ENCODE measurements at places on chromosomes 11 and 22. TPM values are rescaled to one million over a fixed set of nuclear protein-coding genes. Genes with fewer than 3 reads are reported as not detected.
A peak's percentile ranks its signal among the peaks of the same experiment; 100 is the strongest.

GRCh38 chr11:35717520-35717919 is 54.9 kb downstream of the TRIM44 start:
- no peaks in the 10 kb centered on the region for H3K27me3 ChIP-seq
- peaks cover 38% of the 10 kb centered on the region for H3K4me1 ChIP-seq
- H3K27ac ChIP-seq = no peak overlapping the region
- no peak overlapping the region for H3K4me3 ChIP-seq

- no peak overlapping the region for H3K27ac ChIP-seq
- H3K36me3 ChIP-seq = no peaks in the 10 kb centered on the region
- DNase-seq = no peak
- no peak overlapping the region for H3K4me3 ChIP-seq
Measured at GRCh38 chr11:101264306-101264705, 134.7 kb upstream of the PGR start.

DNA sequence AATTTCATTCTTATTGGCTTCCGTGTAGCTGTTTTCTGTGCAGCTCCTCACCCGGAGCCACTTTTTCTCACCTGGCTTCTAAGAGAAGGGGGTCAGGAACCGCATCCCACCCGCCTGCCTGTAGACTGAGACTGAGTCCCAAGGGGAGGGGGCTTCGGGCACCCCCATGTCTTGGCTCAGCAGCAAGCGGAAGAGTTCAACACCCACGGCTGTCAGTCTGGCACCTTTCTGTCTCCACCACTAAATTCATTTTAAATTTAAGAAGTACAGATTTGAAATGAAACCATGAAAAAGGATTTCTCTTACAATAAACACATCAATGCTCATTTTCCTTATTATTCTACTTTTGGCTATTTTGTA is 66.7 kb downstream of the EFCAB6 start:
- no peak overlapping the region for H3K4me3 ChIP-seq
- H3K27ac ChIP-seq = no peak overlapping the region
- no peaks in the 10 kb centered on the region for H3K4me1 ChIP-seq
- H3K36me3 ChIP-seq = no peaks in the 10 kb centered on the region

DNA sequence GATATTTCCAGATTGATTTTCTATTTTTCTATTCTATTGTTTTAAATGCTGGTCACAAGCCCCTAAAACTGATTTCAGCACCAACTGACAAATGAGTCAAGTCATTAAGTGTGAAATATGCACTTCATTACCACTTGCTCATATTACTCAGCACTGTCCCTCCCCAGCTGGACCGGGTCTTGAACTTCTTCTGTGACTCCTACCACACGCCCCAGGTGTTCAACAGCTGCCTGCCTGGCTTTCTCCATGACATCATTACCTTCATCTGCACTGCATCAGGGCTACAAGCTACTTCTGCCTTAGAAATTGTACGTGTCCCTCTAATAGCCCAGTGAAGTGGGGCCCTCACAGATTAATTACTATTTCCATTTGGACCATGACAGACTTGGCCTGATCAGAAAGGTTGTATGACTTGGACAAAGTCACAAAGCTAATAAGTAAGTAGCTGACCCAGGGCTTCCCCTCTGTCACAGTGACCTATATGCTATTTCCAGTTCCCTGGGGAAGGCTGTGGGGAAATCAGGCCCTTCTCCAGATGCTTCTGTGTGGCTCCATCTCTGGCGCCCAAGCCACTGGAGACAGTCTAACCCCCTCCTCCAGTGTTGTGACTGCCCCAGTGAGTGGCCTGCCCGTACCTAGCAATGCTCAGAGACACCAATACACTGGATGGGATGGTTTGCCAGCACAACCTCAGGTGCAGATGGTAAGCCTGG is 18.1 kb downstream of the TBC1D10A start:
- H3K27me3 ChIP-seq = no peaks in the 10 kb centered on the region
- H3K36me3 ChIP-seq = peaks cover 3% of the 10 kb centered on the region
- DNase-seq = peak; percentile 58
- H3K4me3 ChIP-seq = no peak overlapping the region
- H3K4me1 ChIP-seq = peaks cover 94% of the 10 kb centered on the region

GRCh38 chr11:7239877-7240276 is 11.8 kb upstream of the SYT9 start:
- peaks cover 12% of the 10 kb centered on the region for H3K27me3 ChIP-seq
- H3K4me3 ChIP-seq = no peak overlapping the region
- DNase-seq = no peak
- H3K4me1 ChIP-seq = no peaks in the 10 kb centered on the region
- no peak overlapping the region for H3K27ac ChIP-seq

DNA sequence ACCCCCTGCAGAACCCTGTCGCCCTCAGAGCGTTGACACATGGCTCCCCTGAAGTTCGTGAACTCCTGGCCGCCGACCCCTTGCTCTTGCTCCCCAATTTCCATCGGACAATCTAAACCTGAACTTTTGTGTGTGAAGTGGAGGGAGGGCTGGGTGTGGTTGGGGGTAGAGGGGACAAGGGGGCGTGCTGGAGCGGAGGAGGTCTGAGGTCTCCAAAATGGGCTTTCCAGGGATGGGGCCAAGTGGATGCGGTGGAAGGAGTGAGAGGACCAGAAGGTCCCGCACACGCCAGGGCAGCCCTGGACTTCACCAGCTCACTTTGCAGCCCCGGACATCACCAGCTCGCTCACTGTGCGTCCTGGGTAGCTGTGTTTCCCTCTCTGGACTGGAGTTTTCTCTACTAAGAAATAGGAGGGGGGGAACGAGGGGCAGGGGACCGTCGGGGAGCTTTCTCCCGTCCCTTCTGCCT is 18.6 kb downstream of the CREB3L1 start:
- no peaks in the 10 kb centered on the region for H3K36me3 ChIP-seq
- no peak overlapping the region for H3K27ac ChIP-seq
- peaks cover 7% of the 10 kb centered on the region for H3K4me1 ChIP-seq
- DNase-seq = no peak

DNA sequence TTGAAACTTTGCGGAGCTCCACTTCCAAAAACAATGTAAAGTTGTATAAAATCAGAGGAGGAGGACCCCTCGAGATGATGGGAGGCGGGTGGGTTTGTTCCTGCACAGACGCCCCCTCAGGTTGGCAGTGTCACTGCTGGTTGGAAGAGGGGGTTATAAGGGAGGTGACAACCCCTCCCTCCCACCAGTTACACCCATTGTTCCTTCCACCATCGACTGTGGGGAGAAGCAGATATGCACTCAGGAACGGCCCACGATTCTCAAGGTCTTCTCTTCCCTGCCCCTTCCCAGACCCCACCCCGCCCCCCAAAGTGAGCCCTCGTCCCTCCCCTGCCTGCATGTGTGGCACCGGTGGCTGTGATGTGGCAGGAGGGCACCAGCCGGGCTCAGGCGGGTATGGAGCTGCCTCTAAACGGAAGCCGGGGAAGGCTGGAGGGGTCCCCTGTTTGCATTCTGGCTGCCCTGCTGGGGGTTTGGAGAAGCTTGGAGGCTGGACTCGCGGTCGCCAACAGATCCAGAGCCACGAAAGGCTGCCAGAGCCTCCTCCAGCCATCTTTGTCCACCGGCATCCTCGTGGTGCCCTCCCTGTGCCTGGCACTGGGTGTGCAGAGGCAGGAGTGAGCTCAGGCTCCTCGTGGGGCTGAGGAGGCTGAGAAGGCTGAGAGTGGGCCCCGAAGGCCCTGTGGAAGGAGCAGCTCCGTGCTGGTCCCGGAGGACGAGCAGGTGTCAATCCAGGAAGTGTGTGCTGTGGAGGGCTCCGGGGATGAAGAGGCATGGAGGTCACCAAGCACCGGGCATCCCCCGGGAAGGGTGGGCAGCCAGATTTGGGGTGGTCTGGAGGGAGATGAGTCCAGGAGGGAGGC is 778 bp downstream of the KDELR3 start:
- H3K36me3 ChIP-seq = no peaks in the 10 kb centered on the region
- peak overlapping the region; percentile 49 for H3K4me3 ChIP-seq
- H3K27ac ChIP-seq = no peak overlapping the region
- peaks cover 22% of the 10 kb centered on the region for H3K27me3 ChIP-seq

DNA sequence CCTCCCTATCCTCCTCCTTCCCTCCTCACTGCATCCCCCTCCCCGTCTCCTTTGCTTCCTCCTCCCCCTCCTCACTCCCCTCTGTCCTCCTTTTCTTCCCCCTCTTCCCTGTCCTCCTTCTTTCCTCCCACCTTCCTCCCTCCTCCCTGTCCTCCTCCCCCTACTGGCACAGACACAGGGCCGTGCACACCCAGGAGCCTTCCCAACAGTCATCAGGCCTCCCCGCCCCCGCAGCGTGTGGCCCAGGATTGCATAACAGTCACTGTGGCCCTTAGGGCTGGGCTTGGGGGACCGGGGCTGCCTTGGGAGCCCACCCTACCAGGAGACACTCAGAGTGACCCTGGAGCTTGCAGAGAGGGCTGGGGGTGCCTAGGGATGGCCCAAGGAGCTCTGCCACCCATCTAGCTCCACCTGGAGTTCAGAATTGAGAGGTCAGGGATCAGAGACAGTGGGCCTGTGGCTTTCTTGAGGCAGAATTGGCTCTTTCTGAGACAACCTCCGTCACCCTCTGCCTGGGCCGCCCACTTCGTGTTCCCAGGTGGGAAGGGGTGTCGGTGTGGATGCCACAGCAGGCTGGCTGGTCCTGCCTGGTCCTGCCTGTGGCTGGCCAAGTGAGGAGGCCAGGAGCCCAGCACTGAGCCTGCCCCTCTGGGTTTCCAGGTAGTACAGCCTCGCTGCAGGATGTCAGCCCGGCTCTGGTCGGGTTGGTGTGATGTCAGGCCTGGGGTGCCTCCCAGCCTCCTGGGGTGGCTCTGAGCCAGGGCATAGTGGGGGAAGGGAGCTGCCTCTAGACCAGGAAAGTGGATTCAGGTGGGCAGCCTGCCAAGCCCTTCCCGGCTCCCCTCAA is 1.6 kb downstream of the SPI1 start:
- peaks cover 9% of the 10 kb centered on the region for H3K4me1 ChIP-seq
- H3K27ac ChIP-seq = no peak overlapping the region
- no peak for DNase-seq
- H3K27me3 ChIP-seq = no peaks in the 10 kb centered on the region
- H3K4me3 ChIP-seq = no peak overlapping the region
- H3K36me3 ChIP-seq = no peaks in the 10 kb centered on the region

- no peak overlapping the region for H3K4me3 ChIP-seq
- H3K27ac ChIP-seq = no peak overlapping the region
- DNase-seq = no peak
- no peaks in the 10 kb centered on the region for H3K4me1 ChIP-seq
- no peaks in the 10 kb centered on the region for H3K27me3 ChIP-seq
Measured at GRCh38 chr11:77214557-77214956, 86.5 kb downstream of the MYO7A start.

DNA sequence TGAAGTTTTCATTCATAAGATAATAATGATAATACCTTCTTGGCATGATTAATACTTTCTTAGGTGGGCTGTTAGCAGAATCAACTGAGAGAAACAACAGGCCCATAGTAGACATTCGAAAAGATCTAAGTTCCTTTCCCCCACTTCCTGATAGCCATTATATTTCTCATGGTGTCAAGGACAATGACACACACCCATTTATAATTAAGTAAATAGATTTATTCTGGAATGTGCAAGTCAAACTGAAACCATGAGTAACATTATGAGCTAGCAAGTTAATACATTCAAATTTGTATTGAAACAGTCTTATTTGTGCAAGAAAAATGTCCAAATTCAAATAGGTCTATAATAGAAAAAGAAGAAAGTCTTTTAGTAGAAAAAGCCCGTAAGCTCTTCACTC is 301.1 kb downstream of the GUCY1A2 start:
- no peaks in the 10 kb centered on the region for H3K4me1 ChIP-seq
- no peaks in the 10 kb centered on the region for H3K27me3 ChIP-seq
- no peak overlapping the region for H3K27ac ChIP-seq
- H3K4me3 ChIP-seq = no peak overlapping the region
- no peaks in the 10 kb centered on the region for H3K36me3 ChIP-seq
- no peak for DNase-seq

- no peaks in the 10 kb centered on the region for H3K36me3 ChIP-seq
- no peaks in the 10 kb centered on the region for H3K27me3 ChIP-seq
Measured at GRCh38 chr11:61694602-61694939, 14.4 kb downstream of the DAGLA start.

GRCh38 chr11:20110908-20111669 is 49.2 kb downstream of the DBX1 start:
- H3K4me3 ChIP-seq = no peak overlapping the region
- DNase-seq = peak; percentile 65
- H3K4me1 ChIP-seq = no peaks in the 10 kb centered on the region
- peaks cover 2% of the 10 kb centered on the region for H3K27me3 ChIP-seq

DNA sequence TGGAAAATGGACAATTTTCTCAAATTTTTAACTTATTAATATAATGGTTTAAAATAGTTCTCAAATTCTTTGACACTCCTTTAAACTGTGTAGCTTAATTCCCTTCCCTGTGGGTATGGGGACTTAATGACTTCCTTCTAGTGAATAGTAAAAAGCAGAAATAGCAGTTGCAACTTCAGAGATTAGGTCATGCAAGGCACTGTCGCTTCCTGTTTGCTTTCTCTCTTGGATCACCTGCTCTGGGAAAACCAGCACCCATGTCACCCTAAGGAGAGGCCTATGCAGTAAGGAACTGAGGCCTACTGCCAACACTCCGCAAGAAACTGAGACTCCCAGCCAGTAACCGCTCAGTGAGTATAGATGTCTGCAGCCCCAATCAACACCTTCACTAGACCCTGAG is 5.5 kb upstream of the PANX3 start:
- no peak for DNase-seq
- H3K27me3 ChIP-seq = peaks cover 2% of the 10 kb centered on the region
- H3K27ac ChIP-seq = no peak overlapping the region

DNA sequence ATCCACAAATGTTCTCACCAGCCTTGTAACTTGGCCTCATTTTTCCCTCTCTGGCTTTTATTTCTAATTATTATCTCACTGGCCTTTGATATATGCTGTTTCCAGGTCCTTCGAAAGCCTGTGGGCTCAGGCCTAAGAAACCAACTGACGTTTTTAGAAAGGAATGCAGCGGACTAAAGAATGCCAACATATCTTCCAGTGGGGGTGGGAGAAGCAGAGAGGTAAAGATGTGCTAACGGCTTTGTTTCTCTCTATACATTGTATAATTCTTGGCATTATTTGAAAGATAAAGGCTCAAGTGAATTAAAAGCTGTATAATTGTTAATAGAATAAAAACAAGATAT is 28.2 kb downstream of the OR6Q1 start:
- no peak overlapping the region for H3K4me3 ChIP-seq
- no peaks in the 10 kb centered on the region for H3K36me3 ChIP-seq
- DNase-seq = no peak
- H3K4me1 ChIP-seq = no peaks in the 10 kb centered on the region
- peaks cover 2% of the 10 kb centered on the region for H3K27me3 ChIP-seq

DNA sequence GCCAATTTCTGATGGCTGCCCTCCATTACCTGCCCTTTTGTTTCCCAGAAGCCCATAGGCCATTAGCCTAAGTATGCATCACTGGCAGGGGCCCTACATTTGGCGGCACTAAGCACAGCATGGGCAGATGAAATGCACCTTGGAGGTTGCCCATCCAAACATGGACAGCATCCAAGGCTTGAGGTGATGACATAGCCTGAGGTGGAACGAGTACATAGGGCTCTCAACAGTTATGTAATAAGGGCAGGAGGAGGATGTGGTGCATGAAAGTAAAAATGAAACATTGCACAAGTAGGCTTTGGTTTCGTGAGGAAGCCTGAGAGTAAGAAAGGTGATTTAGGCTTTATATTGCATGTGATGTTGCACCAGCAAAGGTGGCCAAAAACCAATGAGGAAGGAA is 148.1 kb downstream of the FAM76B start:
- peak; percentile 35 for DNase-seq
- H3K27ac ChIP-seq = peak overlapping the region; percentile 4
- peak overlapping the region; percentile 32 for H3K4me3 ChIP-seq
- H3K27me3 ChIP-seq = no peaks in the 10 kb centered on the region
- H3K36me3 ChIP-seq = peaks cover 12% of the 10 kb centered on the region

Gene TTC36
- total RNA-seq = not detected

Gene MYEOV
- 0.14 TPM for total RNA-seq

Gene ARHGEF17
- 0.07 TPM for total RNA-seq

Gene RIMBP3C
- 0.46 TPM for total RNA-seq
